ENCODE measurements at places on chromosomes 5 and 9. TPM values are rescaled to one million over a fixed set of nuclear protein-coding genes. Genes with fewer than 3 reads are reported as not detected.
A peak's percentile ranks its signal among the peaks of the same experiment; 100 is the strongest.

PCDHB14 gene
- total RNA-seq = not detected

RNF180 gene
- total RNA-seq = not detected

PCDHGB6 gene
- total RNA-seq = 0.07 TPM

LIFR gene
- total RNA-seq = 0.14 TPM

WDR38 gene
- total RNA-seq = not detected

CFAP157 gene
- 0.10 TPM for total RNA-seq

LOX gene
- total RNA-seq = not detected

PCDHB2 gene
- total RNA-seq = not detected

RNF183 gene
- total RNA-seq = 0.36 TPM

DNA sequence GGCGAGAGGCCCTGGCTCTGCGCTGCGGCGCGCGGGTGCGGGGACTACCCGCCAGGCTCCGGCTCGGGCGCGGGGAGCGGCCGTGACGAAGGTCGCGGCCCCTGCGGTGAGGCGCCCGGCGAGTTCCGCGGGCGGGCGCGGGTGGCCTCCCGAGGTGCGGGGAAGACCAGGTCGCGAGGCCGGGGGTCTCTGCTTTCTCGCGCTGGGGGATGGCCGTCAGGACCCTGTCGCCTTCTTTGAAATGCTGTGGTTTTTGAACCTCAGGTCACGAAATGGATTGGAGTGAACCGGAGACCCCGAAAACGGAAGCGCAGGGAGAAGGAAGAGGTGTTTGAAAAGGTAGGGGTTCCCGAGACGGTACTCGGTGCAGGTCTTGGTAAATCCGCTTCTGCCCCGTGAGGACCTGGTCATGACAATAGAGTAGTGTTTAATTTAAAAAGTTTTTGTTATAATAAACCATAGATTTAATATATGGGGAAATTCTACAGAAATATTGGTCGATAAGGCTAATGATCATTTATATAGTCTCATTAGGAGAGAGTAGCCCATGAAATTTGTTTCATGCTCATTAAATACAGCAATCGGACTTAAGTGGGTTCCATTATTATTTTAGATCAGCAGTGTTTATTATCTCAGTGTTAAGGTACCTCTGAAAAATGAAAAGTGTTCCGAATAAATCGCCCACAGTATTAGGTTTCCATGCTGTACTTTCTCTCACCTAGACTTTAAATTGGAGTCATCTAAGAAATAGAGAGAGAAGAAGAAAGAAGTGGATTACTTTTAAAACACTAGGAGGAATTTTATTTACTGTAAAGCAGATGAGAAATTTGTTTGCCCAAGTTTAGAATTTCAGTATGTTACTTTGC lies 279.0 kb downstream of the AOPEP start:
- H3K27ac ChIP-seq = no peak overlapping the region
- peaks cover 28% of the 10 kb centered on the region for H3K4me1 ChIP-seq
- peaks cover 2% of the 10 kb centered on the region for H3K36me3 ChIP-seq
- DNase-seq = no peak
- H3K4me3 ChIP-seq = peak overlapping the region; percentile 77

GRCh38 chr9:38681747-38682227 lies 38.1 kb downstream of the FAM240B start:
- peaks cover under 1% of the 10 kb centered on the region for H3K4me1 ChIP-seq
- no peak for DNase-seq
- H3K27me3 ChIP-seq = peaks cover 5% of the 10 kb centered on the region
- H3K36me3 ChIP-seq = no peaks in the 10 kb centered on the region

- H3K4me1 ChIP-seq = peaks cover 6% of the 10 kb centered on the region
- no peak overlapping the region for H3K27ac ChIP-seq
- H3K27me3 ChIP-seq = peaks cover 2% of the 10 kb centered on the region
- DNase-seq = no peak
- no peaks in the 10 kb centered on the region for H3K36me3 ChIP-seq
- no peak overlapping the region for H3K4me3 ChIP-seq
Measured at GRCh38 chr5:65478336-65478735, 3.4 kb downstream of the ADAMTS6 start.

DNA sequence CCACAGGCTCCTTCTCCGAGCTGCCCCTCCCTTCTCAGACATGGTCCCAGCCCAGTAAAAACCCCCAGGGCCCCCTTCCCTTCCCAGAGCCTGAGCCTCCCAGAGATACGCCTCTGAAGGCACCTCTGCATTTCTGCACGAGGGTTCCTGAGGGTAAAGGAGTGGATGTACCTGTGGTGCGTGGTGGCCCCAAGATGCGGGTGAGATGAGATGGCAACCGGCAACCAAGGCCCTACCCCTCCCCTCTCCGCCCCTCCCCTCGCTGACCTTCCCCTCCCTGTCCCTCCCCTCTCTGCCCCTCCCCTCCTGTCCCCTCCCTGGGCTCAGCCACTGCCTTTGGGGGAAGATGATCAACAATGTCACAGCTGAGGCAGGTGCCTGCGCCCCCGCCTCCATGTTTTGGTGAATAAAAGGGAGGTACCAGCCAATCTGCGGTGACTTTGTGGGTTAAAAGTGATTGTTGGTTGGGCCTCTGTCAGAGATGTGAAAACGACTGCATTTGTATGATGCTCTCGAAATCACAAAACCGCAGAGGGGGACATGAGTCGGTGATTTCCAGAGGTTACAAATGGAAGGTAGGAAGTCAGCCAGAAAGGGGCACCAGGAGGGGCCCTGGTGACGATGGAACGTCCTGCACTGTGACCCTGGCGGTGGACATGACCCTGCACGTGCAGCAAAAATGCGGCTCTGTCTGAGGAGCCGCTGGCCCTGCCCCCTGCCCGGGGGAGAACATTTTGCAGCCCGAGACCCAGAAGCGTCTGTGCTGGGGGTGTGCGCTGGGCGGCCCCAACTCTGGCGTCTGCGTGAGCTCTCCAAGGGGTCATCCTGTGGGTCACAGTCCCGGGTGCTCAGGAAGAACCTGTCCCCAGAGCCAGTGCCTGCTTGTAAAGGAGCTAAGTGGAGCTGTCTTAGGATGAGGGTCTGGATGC lies 3.7 kb downstream of the LCN9 start:
- H3K27me3 ChIP-seq = no peaks in the 10 kb centered on the region
- DNase-seq = no peak
- H3K4me1 ChIP-seq = no peaks in the 10 kb centered on the region
- H3K27ac ChIP-seq = no peak overlapping the region
- H3K4me3 ChIP-seq = no peak overlapping the region

DNA sequence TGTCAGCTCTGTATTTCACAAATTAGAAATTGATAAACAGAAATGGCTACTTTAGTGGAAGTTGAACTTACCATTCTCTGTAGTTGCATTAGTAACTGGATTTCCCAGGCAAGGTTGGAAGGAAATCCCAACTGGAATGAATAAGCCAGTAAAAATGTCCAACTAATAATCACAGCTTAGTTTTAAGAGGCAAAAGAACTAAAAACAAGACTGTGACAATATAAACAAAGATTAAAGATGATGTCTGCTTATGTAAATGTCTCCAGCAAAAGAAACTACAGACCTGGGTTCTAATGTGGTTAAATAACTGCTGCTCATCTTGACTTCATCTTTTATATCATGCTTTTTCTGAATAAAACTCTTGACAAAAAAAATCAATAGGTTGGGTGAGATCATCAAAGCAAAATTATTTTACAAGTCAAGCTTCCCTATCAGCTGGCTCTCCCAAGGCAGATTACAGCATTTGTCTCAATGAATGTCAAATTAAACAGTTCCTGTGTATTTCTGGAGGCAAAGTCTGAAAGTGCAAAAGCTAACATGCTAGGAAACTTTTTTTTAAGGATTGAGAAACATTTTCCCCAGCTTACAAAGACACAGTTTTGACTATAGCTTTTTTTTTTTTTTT lies 62.3 kb upstream of the HMHB1 start:
- no peak overlapping the region for H3K27ac ChIP-seq
- no peak overlapping the region for H3K4me3 ChIP-seq
- no peaks in the 10 kb centered on the region for H3K4me1 ChIP-seq
- H3K36me3 ChIP-seq = no peaks in the 10 kb centered on the region

- no peak overlapping the region for H3K27ac ChIP-seq
- H3K36me3 ChIP-seq = no peaks in the 10 kb centered on the region
- H3K4me3 ChIP-seq = no peak overlapping the region
- peaks cover 4% of the 10 kb centered on the region for H3K27me3 ChIP-seq
- no peaks in the 10 kb centered on the region for H3K4me1 ChIP-seq
Measured at GRCh38 chr5:141039061-141039460, 12.1 kb upstream of the PCDHB1 start.

GRCh38 chr5:91499943-91500531 lies 116.9 kb upstream of the ARRDC3 start:
- no peak for DNase-seq
- H3K4me1 ChIP-seq = no peaks in the 10 kb centered on the region
- no peaks in the 10 kb centered on the region for H3K36me3 ChIP-seq
- H3K27me3 ChIP-seq = no peaks in the 10 kb centered on the region
- no peak overlapping the region for H3K27ac ChIP-seq

GRCh38 chr9:113546566-113546965 lies 83.0 kb downstream of the RGS3 start:
- DNase-seq = no peak
- no peaks in the 10 kb centered on the region for H3K27me3 ChIP-seq
- H3K36me3 ChIP-seq = peaks cover 14% of the 10 kb centered on the region
- H3K4me3 ChIP-seq = no peak overlapping the region
- peaks cover 26% of the 10 kb centered on the region for H3K4me1 ChIP-seq
- H3K27ac ChIP-seq = no peak overlapping the region

DNA sequence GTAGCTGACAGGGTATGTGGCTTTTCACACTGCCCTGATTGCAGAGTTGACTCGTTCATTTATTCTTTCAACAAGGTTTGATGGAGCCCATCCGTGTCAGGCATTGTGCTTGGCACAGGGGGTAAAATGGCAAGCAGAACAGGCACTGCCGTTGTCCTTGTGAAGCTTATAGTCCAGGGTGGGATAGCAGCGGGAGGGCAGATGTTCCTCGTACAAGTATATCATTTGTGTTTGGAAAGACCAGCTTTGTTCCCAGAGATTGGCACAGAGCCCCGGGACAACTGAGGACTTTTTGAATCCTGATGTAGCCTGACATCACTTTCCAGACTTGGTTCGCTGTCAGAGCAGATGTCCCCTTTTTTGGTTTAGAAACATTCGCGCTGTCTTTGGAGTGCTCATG lies 50.9 kb downstream of the MVB12B start:
- no peaks in the 10 kb centered on the region for H3K36me3 ChIP-seq
- peaks cover 8% of the 10 kb centered on the region for H3K4me1 ChIP-seq
- no peaks in the 10 kb centered on the region for H3K27me3 ChIP-seq
- H3K4me3 ChIP-seq = no peak overlapping the region
- H3K27ac ChIP-seq = no peak overlapping the region
- no peak for DNase-seq

DNA sequence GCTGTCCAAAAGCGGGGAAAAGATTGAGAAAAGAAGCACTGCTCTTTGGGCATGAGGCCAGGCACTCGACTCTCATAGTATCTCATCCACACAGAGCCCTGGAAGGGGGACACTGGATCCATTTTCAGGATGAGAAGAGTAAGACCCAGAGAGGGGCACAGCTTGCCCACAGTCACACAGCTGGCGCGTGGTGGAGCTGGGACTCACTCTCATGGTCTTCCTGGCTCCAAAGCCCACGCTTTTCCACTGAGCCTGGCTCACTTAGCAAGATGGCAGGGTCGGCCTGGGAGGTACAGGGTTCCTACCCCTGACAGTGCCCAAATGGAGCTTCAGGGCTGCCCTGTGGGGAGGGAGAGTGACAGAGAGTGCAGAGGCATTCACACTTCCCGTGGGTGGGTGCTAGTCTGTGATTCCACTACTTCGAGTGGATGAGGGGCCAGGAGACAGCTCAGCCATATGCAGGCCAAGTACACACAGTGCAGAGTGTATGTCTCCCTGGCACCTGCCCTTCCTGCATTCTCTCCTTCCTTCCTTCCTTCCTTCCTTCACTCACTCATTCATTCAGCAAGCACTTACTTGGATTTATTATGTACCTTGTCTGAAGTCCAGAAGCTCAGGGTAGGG lies 18.3 kb upstream of the IGFBPL1 start:
- H3K36me3 ChIP-seq = no peaks in the 10 kb centered on the region
- no peak overlapping the region for H3K4me3 ChIP-seq
- no peaks in the 10 kb centered on the region for H3K4me1 ChIP-seq
- no peak overlapping the region for H3K27ac ChIP-seq
- DNase-seq = no peak

DNA sequence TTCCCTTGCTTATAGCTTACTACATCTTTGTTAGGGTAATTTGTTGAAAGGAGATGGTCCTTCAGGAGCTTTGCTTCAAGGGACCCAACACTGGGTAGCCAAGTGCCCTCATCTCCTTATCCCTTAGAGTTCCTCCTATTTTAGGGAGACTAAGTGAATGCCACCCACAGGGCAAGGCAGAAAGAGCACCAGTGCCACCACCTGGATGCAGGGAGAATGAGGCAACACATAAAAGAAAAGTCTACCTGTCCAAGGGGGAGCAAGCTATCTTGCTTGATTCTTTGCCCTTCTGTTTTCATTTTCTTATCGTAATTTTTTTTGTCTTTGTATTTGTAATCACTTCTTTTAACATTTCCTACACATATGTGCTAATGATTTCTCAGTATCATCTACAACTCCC lies 205.5 kb downstream of the NPR3 start:
- no peaks in the 10 kb centered on the region for H3K4me1 ChIP-seq
- no peaks in the 10 kb centered on the region for H3K27me3 ChIP-seq
- no peak overlapping the region for H3K27ac ChIP-seq
- H3K36me3 ChIP-seq = no peaks in the 10 kb centered on the region
- no peak overlapping the region for H3K4me3 ChIP-seq
- no peak for DNase-seq

- no peaks in the 10 kb centered on the region for H3K36me3 ChIP-seq
- no peak for DNase-seq
- H3K27ac ChIP-seq = no peak overlapping the region
- H3K4me3 ChIP-seq = no peak overlapping the region
- no peaks in the 10 kb centered on the region for H3K4me1 ChIP-seq
- peaks cover 2% of the 10 kb centered on the region for H3K27me3 ChIP-seq
Measured at GRCh38 chr5:171127314-171127713, 181.7 kb upstream of the TLX3 start.

- no peaks in the 10 kb centered on the region for H3K36me3 ChIP-seq
- no peak for DNase-seq
- no peak overlapping the region for H3K27ac ChIP-seq
Measured at GRCh38 chr5:6542421-6543345, 90.2 kb downstream of the NSUN2 start.

DNA sequence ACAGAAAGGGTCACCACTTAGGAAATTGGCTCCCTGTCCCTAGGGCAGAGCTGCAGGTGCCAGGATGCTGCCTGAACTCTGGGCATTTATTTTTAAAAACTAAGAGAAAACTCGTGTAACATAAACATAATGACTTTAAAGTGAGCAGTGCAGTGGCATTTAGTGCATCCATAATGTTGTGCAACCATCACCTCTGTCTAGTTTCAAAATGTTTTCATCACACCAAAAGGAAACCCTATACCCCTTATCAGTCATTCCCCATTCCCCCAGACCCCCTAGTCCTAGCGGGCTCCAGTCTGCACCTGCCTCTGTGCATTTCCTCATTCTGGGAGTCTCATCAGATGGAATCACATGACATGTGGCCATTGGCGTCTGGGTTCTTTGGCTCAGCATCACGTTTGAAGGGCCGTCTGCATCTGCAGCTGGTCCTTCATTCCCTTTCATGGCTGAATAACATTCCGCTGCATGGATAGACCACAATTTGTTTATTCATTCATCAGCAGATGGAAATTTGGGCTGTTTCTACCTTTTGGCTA lies 55.8 kb downstream of the NSG2 start:
- no peaks in the 10 kb centered on the region for H3K36me3 ChIP-seq
- no peaks in the 10 kb centered on the region for H3K4me1 ChIP-seq
- no peak overlapping the region for H3K4me3 ChIP-seq
- no peak for DNase-seq
- no peak overlapping the region for H3K27ac ChIP-seq

Measured in activated CD4-positive, alpha-beta memory T cell treated with anti-CD3 and anti-CD28 coated beads for 36 hours (primary cell).